ENCODE measurements at places on chromosomes 13 and 19.

DNA sequence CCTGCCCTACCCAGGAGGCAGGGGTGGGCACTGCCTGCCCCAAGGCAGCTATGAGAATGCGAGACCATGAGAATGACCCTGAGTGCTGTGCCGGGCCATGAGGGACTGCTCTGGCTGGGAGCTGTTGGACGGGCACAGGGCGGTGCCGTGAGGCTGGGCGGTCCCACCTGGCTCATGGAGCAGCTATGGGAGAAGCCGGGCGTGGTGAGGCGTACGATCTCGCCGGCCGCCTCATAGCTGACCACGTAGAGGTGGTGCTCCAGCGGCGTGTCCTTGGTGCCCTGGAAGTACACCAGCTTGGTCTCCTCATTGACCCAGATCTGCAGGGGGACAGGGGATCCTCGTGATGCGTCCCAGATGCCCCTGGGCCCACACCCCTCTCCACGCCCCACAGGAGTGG, 19.3 kb upstream of the MYDGF start:
- no peak for DNase-seq

DNA sequence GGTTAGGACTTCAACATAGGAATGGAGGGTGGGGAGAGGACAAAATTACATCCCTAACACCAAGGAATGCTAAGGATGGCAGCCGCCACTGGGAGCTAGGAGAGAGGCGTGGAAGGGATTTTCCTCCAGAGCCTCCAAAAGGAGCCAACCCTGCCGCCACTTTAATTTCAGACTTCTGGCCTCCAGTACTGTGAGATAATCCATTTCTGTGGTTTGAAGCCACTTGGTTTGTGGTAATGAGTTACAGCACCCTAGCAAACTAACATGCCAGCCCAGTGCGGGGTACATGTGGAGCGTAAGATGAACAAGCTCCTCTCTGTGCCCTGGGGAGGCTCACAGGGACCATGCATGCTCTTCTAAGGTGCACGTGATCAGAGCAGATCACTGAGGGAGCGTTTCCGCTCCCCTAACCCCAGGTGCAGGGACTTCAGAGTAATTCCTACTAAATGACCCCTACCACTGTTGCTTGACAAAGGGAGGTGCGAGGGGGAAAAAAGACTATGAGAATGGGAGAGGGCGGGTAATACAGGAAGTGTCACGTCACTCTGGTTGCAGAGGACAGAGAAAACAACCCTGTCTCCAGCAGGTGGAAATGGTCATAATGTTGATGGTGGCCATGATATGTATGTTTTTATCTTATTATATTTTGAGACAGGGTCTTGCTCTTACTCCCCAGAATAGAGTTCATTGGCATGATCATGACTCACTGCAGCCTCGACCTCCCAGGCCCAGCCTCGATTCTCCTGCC, 12.0 kb downstream of the FPR1 start:
- no peak for DNase-seq

DNA sequence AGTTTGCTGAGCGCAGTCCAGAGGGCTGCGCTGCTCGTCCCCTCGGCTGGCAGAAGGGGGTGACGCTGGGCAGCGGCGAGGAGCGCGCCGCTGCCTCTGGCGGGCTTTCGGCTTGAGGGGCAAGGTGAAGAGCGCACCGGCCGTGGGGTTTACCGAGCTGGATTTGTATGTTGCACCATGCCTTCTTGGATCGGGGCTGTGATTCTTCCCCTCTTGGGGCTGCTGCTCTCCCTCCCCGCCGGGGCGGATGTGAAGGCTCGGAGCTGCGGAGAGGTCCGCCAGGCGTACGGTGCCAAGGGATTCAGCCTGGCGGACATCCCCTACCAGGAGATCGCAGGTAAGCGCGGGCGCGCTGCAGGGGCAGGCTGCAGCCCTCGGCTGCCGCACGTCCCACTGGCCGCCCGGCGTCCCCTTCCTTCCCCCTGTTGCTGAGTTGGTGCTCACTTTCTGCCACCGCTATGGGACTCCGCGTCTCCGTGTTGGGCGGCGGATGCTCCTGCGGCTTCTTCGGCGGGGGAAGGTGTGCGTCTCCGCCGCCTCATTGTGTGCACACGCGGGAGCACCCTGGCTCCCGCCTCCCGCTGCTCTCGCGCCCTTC, 772 bp downstream of the GPC6 start:
- peak; percentile 79 for DNase-seq

DNA sequence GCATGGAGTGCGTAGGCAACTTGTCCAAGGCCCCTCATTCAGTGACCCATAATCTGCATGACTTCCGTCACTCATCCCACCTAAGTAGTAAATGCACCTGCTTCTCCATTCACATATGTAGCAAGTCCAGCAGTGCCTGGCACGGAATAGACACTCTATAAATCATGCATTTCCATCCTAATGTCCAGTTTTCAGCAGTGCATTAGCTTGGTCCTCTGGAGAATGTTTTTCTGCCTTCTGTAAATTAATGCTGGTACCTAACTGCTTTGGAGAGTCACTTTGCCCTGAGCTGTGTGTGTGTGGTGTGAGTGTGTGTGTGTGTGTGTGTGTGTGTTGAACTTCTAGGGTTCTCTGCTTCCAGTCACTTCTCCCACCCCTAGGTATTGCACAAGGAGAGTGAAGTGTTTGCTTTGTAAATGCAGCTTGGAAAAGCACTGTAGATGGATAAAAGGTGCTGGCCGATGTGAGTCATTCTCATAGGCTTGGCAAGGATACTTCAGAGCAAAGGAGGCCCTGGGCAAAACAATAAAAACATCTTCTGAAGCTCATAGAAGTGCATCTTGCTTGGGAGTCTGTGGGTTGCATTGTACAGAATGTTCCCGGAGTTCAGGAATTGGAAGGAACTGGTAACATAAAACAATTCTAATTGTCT, 181.8 kb downstream of the KATNAL1 start:
- DNase-seq = no peak

DNA sequence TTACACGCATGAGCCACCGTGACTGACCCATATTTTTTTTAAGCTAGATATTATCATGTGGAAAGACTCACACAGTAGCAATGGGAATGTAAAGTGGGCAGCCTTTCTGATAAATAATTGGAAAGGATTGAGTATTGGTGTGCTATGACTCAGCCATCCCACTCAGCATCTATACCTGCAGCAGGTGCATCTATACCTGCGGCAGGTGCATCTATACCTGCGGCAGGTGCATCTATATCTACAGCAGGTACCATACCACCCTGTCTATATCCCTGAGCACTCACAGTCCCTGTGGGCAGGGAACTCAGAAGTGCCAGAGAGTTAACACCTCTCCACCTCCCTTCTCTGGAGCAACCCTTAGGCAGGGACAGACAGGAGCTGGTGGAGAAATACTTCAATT, 5.2 kb upstream of the LRRC8E start:
- no peak for DNase-seq
